Muscle of back (tissue), 13 donors: ENCODE measurements at places on chromosomes 3 and 15. TPM values are rescaled to one million over a fixed set of nuclear protein-coding genes. Genes with fewer than 3 reads are reported as not detected.

DNA sequence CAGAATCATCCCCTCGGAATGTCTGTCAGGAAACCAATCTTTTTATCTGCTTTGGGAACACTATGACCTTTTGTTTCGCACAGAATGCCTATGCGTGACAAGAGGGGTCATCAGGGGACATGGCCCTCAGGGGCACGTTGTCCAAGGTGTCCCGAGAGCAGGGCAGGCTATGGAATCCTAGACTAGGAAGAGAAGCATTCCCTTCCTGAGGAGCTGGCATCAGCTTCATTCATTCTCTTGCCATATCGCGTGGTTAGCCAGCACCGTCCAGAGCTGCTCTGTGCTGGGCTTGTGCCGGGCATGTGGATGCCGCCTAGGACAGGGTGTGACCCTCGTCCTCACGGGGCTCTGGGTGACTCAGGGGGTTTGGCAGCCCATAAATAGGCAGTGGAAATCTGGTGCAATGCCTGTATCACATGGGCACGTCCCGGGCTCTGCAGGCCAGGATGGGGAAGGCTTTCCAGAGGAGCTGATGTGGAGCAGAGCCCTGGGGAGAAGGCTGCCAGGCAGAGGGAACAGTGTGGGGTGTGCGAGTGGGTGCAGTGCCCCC is 117.8 kb downstream of the TMEM266 start:
- DNase-seq, result peak; percentile 39

DNA sequence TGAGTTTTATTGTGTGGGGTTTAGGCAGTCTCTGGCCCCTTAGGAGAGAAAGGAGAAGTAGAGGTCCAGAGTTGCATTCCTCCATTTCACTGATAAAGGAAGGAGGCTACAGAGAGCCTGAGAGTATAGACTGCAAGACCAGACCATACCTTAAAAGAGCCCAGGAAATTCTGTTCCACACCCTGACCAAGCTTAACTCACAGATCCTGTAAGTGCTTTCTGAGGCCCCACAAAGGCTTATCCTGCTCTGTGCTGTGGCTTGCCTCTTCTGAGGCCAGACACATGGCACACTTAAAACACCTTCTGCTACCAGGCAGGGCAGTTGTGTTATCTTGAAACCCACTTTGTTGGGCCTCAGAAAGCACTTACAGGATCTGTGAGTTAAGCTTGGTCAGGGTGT is 39.2 kb upstream of the LEKR1 start:
- DNase-seq, result no peak

DNA sequence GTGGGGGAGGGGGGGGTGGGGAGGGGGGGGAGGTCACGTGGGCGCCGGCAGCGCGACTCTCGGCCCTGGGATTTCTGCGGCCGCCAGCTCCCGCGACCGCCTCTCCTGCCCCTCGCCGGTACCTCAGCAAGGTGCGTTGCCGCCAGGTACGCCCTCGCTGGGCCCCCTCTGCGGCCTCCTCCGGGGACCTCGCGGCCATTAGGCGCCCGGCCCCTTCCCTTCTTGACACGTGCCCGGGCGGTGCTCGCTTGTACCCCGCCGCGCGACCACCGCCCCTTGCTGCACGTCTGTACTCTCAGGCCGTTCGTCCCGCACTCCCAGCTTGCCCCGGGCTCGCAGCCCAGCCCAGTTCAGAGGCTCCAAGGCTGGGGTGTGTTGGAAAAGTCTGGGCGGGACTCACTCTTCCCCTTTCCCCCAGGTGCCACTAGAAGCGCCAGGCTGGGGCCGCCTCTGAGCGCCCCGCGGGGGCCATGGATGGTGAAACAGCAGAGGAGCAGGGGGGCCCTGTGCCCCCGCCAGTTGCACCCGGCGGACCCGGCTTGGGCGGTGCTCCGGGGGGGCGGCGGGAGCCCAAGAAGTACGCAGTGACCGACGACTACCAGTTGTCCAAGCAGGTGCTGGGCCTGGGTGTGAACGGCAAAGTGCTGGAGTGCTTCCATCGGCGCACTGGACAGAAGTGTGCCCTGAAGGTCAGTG is at the start of gene MAPKAPK3:
Gene MAPKAPK3, plus strand, starts transcription at position 56 of the 696 bp plus-strand sequence. Its CDS starts 415 bp downstream, at position 471.
- DNase-seq, result no peak

The PIF1 gene
- 6.2 TPM for polyA plus RNA-seq

- no peak for DNase-seq
Observed at GRCh38 chr3:195178124-195178910, 92.6 kb downstream of the XXYLT1 start.

DNA sequence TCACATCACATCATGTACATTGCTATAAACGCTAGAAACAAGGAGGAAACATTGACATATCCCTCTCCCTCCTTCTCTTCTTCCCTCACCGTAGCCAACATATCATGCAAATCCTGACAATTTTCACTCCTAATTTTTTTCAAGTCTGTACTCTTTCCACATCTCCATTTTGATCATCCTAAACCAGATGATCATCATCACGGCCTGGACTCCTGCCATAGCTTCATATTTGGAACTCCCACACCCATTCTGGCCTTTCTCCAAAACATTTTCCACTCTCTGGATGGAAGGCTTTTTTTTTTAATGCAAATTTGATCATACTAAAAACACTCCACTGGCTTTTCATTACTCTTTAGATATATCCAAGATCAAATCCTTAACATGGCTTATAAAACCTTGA is 248.0 kb upstream of the CNTN3 start:
- peak; percentile 39 for DNase-seq

GRCh38 chr15:40250304-40250656 is 11.4 kb downstream of the PAK6 start:
- DNase-seq, result no peak

GRCh38 chr3:177411201-177411600 is 213.9 kb upstream of the TBL1XR1 start:
- no peak for DNase-seq
